Colonic mucosa (tissue), 4 donors: ENCODE measurements at places on chromosomes 13 and 19. TPM values are rescaled to one million over a fixed set of nuclear protein-coding genes. Genes with fewer than 3 reads are reported as not detected.
A peak's percentile ranks its signal among the peaks of the same experiment; 100 is the strongest.

The RDH8 gene
- not detected for total RNA-seq

DNA sequence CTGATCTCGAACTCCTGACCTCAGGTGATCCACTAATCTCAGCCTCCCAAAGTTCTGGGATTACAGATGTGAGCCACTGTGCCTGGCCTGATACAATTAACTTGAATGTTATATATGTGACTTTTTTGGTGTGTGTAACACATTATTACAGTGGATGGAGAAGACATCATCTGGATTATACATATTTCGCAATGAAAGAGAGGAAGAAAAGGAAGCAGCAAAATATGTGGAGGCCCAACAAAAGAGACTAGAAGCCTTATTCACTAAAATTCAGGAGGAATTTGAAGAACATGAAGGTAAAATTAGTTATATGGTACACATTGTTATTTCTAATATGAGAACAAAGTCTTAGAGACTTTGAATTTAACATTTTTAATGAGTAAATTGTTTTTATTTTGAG lies 55.5 kb downstream of the BRCA2 start:
- H3K27me3 ChIP-seq = no peaks in the 10 kb centered on the region
- H3K4me1 ChIP-seq = no peaks in the 10 kb centered on the region
- DNase-seq = no peak
- H3K27ac ChIP-seq = no peak overlapping the region

GRCh38 chr13:107124129-107124718 lies 556.3 kb upstream of the ARGLU1 start:
- H3K4me1 ChIP-seq = no peaks in the 10 kb centered on the region
- no peak overlapping the region for H3K27ac ChIP-seq
- DNase-seq = no peak
- no peaks in the 10 kb centered on the region for H3K36me3 ChIP-seq

DNA sequence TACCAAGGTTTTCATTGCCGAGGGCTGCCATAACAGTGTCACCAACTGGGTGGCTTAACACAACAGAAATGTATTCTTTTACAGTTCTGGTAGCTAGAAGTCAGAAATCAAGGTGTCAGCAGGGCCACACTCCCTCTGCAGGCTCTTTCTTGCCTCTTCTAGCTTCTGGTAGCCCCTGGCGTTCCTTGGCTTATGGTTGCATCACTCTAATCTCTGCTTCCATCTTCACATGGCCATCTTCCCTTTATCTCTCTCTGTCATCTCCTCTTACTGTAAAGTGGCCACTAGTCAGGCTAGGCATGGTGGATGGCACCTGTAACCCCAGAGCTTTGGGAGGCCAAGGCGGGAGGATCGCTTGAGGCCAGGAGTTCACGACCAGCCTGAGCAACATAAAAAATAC lies 38.0 kb upstream of the MRI1 start:
- H3K4me1 ChIP-seq = no peaks in the 10 kb centered on the region
- no peak overlapping the region for H3K27ac ChIP-seq
- no peak overlapping the region for H3K4me3 ChIP-seq

- DNase-seq = no peak
- no peaks in the 10 kb centered on the region for H3K27me3 ChIP-seq
- H3K4me3 ChIP-seq = no peak overlapping the region
- no peaks in the 10 kb centered on the region for H3K36me3 ChIP-seq
- no peak overlapping the region for H3K27ac ChIP-seq
These were observed 95.2 kb upstream of the CLDN10 start for GRCh38 chr13:95457294-95457693.

GRCh38 chr19:1783354-1783753 lies 28.7 kb downstream of the ATP8B3 start:
- H3K27ac ChIP-seq = no peak overlapping the region
- H3K4me1 ChIP-seq = no peaks in the 10 kb centered on the region
- peaks cover 24% of the 10 kb centered on the region for H3K27me3 ChIP-seq

- peak; percentile 72 for DNase-seq
- no peak overlapping the region for H3K4me3 ChIP-seq
- no peaks in the 10 kb centered on the region for H3K4me1 ChIP-seq
- H3K27me3 ChIP-seq = no peaks in the 10 kb centered on the region
These were observed 30.6 kb upstream of the IGSF23 start for GRCh38 chr19:44582581-44583265.

GRCh38 chr13:27421101-27421871 lies 3.1 kb upstream of the GTF3A start:
- DNase-seq = no peak
- H3K4me1 ChIP-seq = no peaks in the 10 kb centered on the region
- no peak overlapping the region for H3K27ac ChIP-seq
- H3K36me3 ChIP-seq = no peaks in the 10 kb centered on the region
- no peaks in the 10 kb centered on the region for H3K27me3 ChIP-seq

DNA sequence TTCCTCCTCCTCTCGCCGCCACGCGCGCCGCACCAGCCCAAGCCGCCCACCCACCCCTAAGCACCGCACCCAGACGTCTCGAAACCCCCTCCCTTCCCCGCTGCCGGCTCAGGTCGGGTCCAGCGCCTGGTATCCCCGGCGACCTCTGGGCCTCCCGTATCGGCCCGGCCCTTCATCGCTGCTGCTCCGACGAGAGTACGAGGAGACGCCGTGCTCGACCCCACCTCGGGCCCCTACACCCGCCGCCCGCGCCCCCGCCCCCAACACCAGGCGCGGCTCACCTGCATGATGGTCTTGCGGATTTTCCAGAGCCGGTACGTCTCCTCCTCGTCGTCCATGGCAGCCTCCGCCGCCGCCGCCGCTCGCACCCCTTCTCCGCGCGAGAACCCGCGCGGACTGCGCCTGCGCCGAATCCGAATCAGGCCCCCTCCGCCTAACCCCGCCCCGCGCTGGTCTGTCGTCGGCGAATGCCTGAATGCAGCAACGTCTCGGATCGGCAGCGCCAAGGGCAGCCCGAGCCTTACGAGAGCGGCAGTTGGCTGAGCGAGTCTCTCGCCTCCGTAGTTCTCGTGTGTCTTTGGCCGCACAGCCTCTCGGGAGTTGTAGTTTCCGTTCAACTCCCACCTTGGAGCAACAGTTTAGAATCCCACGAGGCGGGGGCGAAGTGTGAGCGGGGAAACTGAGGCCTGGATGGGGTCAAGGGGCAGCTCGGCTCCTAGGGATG lies at the start of gene POLR2E:
Gene POLR2E, minus strand, starts transcription at position 398 of the 724 bp plus-strand sequence. Its CDS starts 60 bp downstream, at position 338.
- H3K36me3 ChIP-seq = peaks cover 5% of the 10 kb centered on the region
- no peaks in the 10 kb centered on the region for H3K27me3 ChIP-seq
- peak within 1 kb of the TSS; percentile 40 for H3K27ac ChIP-seq
- DNase-seq = peak; percentile 98

GRCh38 chr13:111506125-111506524 lies 185.7 kb downstream of the TEX29 start:
- no peaks in the 10 kb centered on the region for H3K27me3 ChIP-seq
- no peak overlapping the region for H3K27ac ChIP-seq
- no peaks in the 10 kb centered on the region for H3K36me3 ChIP-seq
- no peak for DNase-seq
- H3K4me3 ChIP-seq = no peak overlapping the region

GRCh38 chr13:20127562-20128458 lies 33.0 kb downstream of the GJA3 start:
- peak overlapping the region; percentile 48 for H3K4me3 ChIP-seq
- peaks cover 7% of the 10 kb centered on the region for H3K27me3 ChIP-seq
- DNase-seq = peak; percentile 69
- H3K4me1 ChIP-seq = peaks cover 5% of the 10 kb centered on the region
- H3K27ac ChIP-seq = peak overlapping the region; percentile 60

- peaks cover 7% of the 10 kb centered on the region for H3K36me3 ChIP-seq
- no peak overlapping the region for H3K27ac ChIP-seq
- peaks cover 10% of the 10 kb centered on the region for H3K27me3 ChIP-seq
These were observed 1.6 kb upstream of the BEST2 start for GRCh38 chr19:12749938-12750521.
